Bronchial epithelial cell (primary cell): ENCODE measurements at places on chromosomes 5 and 9. TPM values are rescaled to one million over a fixed set of nuclear protein-coding genes. Genes with fewer than 3 reads are reported as not detected.

Gene PRDM9
- under 0.01 TPM in 1 of 2 replicates, not detected in the other for total RNA-seq

GRCh38 chr9:123235448-123235847, 32.9 kb downstream of the STRBP start:
- DNase-seq: no peak

DNA sequence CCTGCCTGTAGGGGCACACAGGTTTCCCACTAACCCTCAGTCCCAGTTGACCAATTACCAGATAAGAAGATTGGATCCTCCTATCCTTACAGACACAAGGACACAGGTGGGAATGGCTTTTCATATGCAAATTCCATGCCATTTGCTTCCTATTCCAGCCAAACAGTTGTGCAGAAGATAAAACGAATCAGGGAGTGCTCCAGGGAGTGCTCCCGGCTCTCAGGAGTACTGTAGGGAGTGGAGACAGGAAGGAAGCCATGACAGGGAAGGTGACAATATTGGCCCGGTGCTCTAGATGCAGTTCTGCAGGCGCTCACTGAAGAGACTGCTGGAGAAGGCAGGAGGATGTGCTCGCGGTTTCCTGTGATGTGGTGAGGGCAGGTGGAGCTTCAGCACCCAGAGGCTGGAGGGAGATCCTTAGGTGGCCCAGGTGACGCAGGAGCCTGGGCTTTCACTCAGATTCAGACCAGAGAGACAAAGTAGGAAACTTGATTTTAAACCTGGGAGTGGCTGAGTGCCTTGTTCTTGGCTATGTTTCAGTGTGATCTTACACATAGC, 260.0 kb downstream of the AUH start:
- no peak for DNase-seq

Gene SPATA31D4
- not detected in 2 replicates for total RNA-seq

DNA sequence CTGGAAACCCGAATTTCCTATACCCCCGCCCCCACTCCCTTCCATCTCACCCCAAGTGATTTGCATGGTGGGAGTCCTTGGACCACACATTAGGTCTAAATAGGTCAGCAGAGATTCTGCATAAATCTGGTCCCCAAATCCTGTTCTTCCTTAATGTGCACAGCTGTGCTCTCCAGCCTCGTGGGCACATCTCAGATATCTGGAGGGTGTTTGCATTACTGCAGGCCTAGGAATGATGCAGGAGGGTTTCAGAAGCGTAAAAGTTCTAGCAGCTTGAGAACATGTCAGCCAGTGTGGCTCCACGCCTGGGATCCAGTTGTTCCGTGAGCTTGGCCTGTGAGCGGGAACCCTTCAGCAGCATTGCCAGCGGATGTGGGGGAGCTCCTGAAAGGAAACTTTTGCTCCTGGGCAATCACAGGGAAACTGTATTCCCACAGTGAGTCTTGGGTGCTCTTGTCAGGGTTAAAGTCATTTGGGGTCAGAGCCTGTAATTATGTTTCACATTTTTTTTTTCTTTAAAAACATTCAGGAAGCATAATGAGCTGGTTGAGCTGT, 12.9 kb downstream of the ARHGAP26 start:
- no peak for DNase-seq

GRCh38 chr5:7683753-7684152, 167.2 kb downstream of the CFAP90 start:
- peak; percentile 8 for DNase-seq

- DNase-seq: no peak
These were observed 132.1 kb downstream of the CDH18 start for GRCh38 chr5:19855931-19856330.

DNA sequence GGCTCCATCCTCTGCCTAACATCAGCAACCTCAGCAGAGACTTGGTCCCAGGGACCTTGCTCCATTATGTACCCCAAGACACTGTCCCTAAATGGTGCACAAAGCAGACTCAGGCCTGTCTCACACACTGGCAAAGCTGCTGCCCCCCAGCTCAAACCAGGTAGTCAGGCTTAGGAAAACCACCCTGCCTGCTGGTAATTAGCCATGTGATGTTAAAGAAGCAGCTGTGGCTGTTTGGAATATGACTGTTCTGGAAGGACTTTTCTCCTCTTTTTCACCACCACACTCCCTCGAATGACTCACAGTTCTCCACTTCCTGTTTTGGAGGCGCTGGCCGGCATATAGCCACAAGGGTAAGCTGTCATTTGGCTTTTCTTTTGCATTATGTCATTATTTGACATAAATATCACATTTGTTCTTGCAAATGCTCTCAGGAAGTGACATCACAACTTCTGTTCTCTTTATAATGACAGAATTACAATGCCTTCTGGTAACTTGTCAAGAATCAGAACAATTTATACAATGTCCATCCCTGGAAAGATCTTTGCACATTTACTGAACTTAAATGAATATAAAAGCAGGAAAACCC, 113.9 kb downstream of the SUSD1 start:
- DNase-seq: peak; percentile 96

Gene TBC1D13
- total RNA-seq: 11.8 and 12.6 TPM in 2 replicates

GRCh38 chr9:8961186-8961851, 1161.7 kb upstream of the DMAC1 start:
- DNase-seq: no peak

DNA sequence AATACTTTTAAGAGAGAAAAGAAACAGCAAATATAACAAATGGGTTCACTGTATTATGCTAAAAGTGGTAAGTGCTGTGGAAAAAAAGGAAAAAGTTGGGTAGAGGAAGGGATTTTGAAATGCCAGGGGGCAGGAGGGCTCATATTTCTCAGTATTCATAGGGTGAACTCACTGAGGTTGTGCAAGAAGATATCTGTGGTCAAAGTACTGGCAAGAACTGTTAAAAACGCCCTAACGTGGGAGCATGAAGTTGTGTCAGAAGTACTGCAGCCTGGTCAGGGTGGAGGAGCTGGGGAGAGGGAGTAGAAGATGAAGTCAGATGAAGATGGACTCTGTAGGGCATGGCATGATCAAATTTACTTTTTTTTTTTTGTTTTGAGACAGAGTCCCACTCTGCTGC, 31.2 kb upstream of the SLC28A3 start:
- peak; percentile 90 for DNase-seq

Gene POLR3G
- total RNA-seq: 7.4 and 7.9 TPM in 2 replicates

- peak; percentile 46 for DNase-seq
These were observed 12.0 kb upstream of the SVEP1 start for GRCh38 chr9:110591526-110591925.

- no peak for DNase-seq
These were observed 102.2 kb downstream of the SERINC5 start for GRCh38 chr5:80153586-80154126.

Gene FOXE1
- 1.1 and 2.6 TPM in 2 replicates for total RNA-seq

- DNase-seq: no peak
These were observed 137.1 kb upstream of the ZNF618 start for GRCh38 chr9:113738893-113739604.

DNA sequence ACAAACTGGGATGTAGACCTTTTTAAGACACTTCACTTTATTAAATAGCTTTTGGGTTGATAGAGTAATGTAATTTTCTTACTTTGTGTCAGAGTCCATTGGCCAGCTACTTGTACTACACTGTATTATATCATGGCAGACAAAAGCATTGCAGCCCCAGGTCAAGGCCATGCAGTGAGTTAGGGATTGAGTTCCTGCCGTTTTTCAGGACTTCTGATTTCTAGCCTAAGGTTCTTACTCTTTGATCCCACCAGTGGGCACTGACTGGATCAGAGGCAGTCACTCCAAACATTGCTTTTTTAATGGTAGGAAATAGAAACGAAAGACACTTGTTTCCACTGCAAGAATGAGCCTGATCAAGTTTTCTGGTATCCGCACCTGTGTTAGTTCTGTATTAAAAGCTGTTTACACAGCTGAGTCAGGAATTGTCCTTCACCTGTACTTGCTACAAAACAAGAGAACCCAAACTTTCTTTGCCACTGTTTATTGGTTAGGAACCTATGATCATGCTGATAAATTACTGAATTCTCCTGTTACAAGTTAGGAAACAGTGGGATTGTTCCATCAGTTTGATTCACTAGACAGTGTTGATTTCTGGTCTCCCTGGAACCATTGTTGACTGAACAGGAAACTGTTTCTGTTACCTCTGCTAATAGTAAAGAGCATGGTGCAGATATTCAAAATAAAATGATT, 22.1 kb downstream of the LRRC70 start:
- peak; percentile 15 for DNase-seq

- peak; percentile 27 for DNase-seq
These were observed 449.5 kb downstream of the HINT1 start for GRCh38 chr5:130715541-130715940.

GRCh38 chr9:14690948-14691730, 2.1 kb downstream of the ZDHHC21 start:
- DNase-seq: peak; percentile 53

GRCh38 chr9:126363847-126364671, 37.4 kb downstream of the MVB12B start:
- peak; percentile 96 for DNase-seq
